KG1 (cell line): ENCODE measurements at places on chromosomes 2 and 18.

- no peak for DNase-seq
These were observed 96.7 kb upstream of the COPS8 start for GRCh38 chr2:236988690-236989624.

- DNase-seq = no peak
These were observed 169.6 kb upstream of the SIX2 start for GRCh38 chr2:45178854-45179253.

- DNase-seq = no peak
These were observed 108.0 kb downstream of the TWIST2 start for GRCh38 chr2:238955648-238956531.

DNA sequence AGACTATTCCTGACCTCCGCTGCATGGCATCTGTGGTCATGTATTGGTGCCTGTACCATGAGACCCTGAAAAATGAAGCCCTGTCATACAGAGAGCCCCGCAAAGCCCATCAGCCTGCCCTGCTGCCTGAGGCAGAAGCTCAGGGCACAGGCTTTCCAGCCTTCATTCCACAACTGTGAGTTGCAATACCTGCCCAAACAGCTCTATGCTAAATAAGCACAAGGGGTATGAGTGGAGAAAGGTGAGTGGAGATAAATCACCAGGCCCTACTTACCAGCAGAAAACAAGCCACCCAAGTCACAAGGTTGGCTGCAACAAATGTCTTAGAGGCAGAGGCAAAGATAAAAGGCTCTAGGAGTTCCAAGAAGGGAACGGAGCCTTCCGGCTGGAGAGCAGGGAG is 277.4 kb downstream of the TNS1 start:
- DNase-seq = no peak

DNA sequence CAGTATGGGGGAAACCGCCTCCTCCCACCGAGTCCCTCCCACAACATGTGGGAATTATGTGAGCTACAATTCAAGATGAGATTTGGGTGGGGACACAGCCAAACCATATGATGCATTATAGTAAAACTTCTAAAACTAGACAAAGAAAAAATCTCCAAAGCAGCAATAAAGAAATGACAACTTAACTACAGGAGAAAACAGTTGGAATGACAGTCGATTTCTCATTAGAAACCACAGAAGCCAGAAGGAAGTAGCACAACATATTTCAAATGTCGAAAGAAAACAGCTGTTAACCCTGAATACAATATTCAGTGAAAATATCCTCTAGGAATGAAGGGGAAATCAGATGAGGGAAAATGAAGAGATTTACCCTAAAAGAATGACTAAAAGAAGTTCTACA is 53.5 kb upstream of the TCF4 start:
- DNase-seq = no peak

GRCh38 chr18:59008302-59008974 is 131.2 kb upstream of the SEC11C start:
- no peak for DNase-seq

DNA sequence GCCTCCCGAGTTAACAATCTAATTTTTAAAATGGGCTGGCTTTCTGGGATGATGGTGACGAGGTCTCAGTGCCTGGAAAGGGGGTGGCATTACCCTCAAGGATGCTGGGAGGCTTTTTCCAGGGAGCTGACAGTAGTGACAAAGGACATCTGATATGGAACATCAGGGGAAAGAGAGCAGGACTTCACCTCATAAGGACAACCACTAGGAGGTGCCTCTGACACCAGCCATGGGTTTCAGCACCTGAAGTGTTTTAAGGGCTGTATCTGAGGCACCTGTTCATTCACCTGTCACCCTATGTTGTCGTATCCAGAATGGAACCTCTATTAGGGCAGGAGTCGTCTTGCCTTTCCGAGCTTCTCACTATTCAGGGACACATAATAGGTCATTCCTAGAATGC is 10.8 kb downstream of the IL36B start:
- no peak for DNase-seq

DNA sequence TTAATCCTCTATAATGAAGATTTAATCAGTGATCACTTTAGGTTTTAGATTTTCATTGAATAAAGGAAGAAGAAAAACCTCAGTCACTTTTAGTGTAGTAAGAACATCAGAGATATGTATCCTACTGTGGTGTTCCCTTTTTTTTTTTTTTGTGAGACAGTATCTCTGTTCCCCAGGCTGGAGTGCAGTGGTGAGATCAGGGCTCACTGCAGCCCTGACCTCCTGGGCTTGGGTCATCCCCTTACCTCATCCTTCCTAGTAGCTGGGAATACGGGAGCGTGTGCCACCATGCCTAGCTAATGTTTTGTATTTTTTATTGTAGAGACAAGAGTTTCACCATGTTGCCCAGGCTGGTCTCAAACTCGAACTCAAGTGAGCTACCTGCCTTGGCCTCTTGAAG is 5.1 kb downstream of the SLC39A10 start:
- DNase-seq = no peak

DNA sequence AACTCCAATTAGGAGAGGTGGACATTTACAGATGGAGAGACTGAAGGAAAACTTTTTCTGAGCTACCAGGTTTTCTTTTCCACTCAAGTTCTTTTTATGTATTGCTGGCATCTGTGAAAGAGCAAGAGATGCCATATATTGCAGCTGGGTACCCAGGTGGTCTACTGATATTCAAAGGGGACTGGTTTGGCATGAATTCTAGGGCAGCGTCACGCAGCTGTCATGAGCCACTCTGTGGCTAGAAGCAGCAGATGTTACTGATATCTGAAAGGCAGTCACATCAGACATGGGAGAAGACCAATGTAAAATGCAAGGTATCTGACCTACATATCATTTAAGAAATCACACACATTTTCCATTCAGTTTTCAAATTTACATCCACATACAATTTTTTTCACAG is 408.8 kb downstream of the GALNT13 start:
- no peak for DNase-seq

GRCh38 chr2:158960193-158960592 is 8.2 kb upstream of the TANC1 start:
- DNase-seq = no peak

- no peak for DNase-seq
These were observed 118.9 kb upstream of the FOSL2 start for GRCh38 chr2:28273751-28274150.

- no peak for DNase-seq
These were observed 50.9 kb downstream of the ACTR2 start for GRCh38 chr2:65278531-65278981.

DNA sequence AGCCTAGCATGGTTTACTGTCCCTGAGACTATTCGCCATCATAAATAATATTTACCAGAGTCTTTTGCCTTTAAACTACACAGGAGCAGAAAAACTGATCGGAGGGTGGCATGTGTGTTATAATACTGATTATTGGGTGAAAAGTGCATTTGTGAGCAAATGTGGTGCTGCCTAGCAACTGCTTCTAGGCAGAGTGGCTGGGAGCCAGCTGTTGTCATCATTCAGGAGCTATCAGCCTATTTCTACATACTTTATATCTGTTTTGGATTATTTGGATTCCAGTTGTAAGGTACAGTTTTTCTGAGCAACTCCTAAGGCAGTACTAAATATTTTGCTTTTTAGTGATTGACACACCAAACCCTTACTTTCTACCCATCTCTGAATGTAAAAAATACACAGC is 75.0 kb upstream of the MSTN start:
- no peak for DNase-seq

DNA sequence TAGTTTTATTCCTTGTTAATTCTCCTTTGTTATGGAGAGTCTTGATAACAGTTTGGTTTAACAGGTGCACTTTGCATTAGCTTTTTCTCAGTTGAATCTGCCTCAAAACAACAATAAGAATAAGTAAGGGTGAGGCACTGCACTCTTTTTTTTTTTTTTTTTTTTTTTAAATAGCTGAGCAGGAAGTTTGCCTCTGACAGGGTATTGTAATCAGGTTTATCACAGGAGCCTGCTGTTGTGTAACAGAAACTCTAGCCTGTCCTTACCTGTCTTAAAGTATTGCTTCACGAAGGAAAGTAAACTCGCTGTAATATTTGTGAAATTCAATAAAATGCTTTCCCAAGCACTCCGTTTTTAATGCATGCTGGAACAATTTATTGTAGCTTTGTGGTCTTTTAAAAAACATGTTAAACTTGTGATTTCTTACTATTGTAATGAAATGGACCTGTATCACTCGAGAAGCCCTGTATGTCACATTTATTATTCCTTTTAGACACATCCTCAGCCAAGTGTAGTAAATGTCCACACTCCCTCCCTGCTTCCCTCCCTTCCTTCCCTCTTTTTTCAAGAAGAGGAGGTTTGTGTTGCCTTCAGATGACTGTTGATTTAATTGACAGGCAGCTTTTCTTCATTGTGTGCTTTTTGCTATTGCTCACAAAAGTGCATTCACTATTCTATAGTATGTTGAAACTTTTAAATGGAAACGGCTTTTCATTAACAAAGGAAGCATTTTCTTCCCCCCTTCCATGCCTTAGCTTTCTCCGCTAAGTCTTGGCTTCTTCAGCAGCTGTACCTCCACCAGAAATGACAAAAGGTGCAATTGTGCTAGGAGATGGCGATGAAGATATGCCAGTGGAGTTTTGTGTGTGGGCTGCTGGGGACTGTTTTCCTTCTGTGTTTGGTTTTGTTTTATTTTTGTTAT is 52.7 kb downstream of the TAF1B start:
- DNase-seq = no peak

- DNase-seq = no peak
These were observed 78.1 kb downstream of the CIB4 start for GRCh38 chr2:26562811-26563645.

DNA sequence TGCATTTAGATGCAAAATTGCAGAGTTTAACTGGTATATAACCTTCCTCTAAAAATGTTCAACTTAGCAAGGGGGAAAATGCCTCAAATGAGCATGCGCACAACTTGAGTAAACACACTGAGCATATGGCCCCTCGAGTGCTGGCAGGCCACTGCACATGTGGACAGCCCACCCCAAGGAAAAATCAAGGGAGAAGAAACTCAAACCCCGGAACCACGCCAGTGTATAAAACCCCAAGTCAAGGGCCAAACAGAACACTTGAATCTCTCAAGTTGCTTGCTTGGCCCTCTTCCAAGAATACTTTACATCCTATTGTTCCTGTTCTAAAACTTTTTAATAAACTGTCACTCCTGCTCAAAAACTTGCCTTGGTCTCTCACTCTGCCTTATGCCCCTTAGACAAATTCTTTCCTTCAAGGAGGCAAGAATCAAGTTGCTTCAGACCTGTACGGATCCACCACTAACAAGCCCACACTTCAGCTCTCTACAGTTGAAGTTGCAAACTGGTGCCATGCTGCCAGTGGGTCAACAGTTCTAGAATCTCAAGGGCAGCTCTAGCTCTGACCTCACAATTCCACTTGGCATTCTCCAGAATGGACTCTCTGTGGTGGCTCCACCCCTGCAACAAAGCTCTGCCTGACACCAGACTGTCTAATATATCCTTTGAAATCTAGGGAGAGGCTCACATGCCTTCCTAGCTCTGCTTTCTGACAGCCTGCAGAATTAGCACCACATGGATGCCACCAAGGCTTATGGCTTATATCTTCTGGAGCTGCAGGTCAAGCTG is 38.9 kb downstream of the HIBCH start:
- no peak for DNase-seq

GRCh38 chr2:229553091-229553490 is 161.3 kb downstream of the DNER start:
- DNase-seq = no peak

GRCh38 chr18:499776-500631 is 497 bp downstream of the COLEC12 start:
- no peak for DNase-seq

GRCh38 chr2:173387660-173388059 is 33.0 kb downstream of the CDCA7 start:
- no peak for DNase-seq

- DNase-seq = no peak
These were observed 20.6 kb upstream of the SPTBN1 start for GRCh38 chr2:54435325-54436226.

- DNase-seq = no peak
These were observed 62.2 kb downstream of the RPL37A start for GRCh38 chr2:216560838-216561270.

DNA sequence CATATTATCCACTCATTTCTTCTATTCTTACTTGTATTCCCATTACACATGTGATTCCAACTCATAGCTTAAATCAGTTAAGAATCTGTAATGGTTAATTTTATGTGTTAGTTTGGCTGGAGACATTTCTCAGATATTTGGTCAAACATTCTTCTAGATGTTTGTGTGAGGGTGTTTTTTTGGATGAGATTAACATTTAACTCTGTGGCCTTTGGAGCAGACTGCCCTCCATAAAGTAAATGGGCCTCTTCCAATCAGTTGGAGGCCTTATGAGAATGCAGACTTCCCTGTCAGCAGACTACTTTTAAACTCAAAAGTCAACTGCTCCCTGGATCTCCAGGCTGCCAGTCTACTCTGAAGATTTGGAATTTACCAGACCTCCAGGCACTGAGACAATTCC is 976.8 kb upstream of the ACVR2A start:
- no peak for DNase-seq

- no peak for DNase-seq
These were observed 32.7 kb downstream of the SPIRE1 start for GRCh38 chr18:12625241-12625640.

- no peak for DNase-seq
These were observed 1.8 kb downstream of the HOXD13 start for GRCh38 chr2:176094349-176094748.

DNA sequence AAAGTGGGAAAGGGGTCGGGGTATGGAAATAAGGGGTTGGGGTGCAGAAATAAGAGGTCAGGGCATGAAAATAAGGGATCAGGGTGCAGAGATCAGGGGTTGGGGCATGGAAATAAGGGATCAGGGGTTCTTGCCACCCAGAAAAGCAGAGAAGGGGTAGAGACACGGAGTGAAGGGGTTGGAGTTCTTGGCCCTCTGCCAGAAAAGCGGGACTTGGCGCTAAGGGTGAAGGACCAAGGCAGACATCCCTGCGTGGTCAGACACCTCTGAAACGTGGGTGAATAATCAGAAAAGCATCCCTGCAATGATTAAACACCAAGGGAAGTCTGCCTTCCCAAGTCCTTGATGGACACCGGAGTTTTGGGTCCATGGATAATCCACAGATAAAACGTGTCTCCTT is 1521.6 kb upstream of the SLC39A10 start:
- no peak for DNase-seq

DNA sequence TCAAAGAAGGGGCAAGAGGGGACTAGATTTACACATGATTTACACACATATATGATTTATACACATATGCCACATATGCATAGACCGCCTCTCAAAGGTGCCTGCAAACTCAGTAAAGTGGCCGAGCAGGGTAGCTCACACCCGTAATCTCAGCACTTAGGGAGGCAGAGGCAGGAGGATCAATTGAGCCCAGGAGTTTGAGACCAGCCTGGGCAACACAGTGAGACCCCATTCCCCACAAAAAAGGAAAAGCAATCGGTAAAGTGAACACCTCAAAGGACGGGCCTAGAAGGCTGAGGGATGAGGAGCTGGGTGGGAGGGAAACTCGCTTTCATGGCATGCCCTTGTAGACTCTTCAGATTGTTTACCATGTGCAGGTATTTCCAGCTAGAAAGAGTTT is 5.1 kb downstream of the ANKRD39 start:
- no peak for DNase-seq

- DNase-seq = no peak
These were observed 150.1 kb downstream of the CTIF start for GRCh38 chr18:48688961-48689360.
